NCI-H2081 (cell line): ENCODE measurements at places on chromosomes 3 and 15.

DNA sequence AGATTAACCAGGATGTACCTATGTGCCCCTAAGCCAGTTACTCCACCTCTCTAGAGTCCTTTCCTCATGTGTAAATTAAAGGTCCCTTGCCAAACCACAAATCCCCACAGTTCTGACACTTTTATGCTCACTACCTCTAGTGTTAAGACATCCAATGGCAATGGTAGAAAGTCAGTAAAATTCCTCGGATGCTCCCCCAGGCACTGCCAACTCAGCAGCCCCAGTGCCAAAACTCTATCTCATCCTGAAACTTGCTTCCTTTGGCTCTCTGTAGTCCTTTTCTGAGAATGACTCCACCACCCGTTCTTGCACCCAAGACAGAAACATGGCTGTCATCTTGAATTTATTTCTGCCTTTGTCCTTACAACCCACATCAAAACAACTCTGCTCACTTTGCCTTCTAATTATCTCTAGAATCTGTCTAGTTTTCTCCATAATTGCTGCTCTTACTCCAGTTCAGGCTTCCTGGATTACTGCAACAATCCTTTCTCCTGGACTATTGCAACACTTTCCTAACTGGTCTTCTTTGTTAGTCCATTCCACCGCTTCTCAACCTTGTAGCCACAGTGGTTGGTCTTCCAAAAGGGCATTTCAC is 41.6 kb downstream of the MB21D2 start:
- DNase-seq = no peak

- no peak for DNase-seq
Measured at GRCh38 chr3:32684029-32684799, 774 bp upstream of the CNOT10 start.

GRCh38 chr3:18010001-18010400 is 267.6 kb upstream of the TBC1D5 start:
- DNase-seq = no peak

DNA sequence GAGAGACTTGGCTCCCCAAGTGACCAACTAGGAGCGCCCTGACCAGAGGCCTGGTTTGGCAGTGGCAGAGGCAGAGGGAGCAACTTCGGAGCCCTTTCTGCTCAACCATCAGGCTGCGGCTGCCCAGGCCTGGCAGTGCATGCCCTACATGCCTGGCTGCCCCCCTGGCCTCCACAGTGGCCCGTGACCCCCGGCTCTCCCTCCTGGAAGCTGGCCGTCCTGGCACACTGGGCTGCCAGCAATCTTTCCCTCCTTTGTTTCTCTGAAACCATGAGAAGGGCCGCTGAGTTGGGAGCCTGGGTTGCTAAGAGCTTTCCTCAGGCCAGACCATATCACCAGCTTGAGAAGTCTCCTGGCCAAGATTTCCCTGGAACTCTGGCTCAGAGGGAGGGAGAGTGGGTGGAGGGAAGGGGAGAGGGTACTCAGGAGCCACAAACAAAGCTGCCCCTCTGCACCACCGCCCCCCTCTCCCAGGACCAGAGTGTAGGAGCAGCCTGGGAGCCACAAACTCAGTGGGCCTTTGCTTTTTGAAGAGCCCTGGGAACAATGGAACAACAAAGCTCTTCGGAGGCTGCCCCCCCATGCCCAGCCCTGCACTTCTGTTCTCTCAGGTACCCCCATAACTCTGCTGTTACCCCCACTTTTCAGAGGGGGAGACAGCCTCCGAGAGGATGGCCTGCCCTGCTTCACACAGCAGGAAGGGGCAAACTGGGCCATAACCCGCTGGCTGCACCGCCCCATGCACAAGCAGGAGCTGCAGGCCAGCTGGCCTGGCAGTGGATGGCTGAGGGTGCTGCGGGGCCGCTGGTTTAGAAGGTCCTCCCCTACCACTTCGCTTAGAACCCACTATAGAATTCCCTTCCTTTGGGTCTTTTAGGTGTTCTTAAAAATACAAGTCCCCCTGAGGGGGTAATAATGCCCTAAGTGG is 11.3 kb downstream of the CORO2B start:
- DNase-seq = no peak

- DNase-seq = peak; percentile 32
Measured at GRCh38 chr15:62365795-62366442, 200.8 kb upstream of the C2CD4B start.

GRCh38 chr3:112411425-112411824 is 78.5 kb downstream of the CD200 start:
- no peak for DNase-seq

DNA sequence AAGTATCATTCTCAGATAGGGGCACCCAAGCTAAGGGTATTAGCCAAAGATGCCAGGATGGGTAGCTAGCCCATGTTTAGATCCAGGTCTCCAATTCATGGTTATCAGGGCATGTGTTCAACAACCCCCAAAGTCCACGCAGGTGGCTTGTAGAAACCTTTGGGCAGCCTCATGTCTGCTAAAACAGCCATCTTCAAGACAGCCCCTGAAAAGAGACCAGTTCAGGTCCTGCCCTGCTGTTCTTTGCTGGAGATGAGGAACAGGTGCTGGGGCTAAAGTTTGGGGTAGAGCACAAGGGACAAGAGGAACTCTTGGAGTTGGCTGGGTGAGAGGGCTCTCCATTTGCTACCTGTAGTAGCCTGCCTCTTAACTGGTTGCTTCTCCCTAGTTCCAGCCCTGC is 4.6 kb downstream of the PPM1M start:
- no peak for DNase-seq

DNA sequence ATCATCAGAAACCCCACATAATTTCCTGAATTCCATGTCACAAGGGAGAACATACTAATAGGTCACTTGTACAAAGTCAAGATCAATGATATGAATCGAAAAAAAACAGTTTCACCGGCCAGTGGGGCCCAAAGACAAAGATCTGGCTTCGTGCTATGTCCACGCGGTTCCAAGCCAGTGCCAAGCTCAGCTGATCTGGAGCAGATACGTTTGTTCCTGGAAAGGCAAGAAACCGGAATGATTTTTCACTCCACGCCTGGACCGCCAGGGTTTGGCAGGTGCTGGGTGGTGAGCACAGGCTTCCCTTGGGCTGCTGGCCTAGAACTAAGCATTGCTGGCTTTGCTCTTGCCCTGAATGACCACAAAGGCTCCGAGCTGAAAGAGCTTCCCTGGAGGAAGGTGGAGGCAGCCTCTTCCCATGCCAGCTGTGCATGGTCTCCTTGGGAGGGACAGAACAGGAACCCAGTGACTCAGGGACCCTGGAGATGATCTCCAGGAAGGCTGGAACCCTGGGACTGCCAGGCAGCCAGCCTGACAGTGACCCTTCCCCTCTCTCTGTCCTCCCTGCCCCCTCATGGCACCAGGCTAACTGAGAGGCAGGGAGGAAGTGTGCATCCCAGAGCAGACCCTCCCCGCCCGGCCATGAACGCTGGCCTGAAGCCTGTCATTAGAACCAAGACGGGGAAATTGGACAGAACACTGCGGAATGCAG is 40.9 kb downstream of the TRPM1 start:
- no peak for DNase-seq

DNA sequence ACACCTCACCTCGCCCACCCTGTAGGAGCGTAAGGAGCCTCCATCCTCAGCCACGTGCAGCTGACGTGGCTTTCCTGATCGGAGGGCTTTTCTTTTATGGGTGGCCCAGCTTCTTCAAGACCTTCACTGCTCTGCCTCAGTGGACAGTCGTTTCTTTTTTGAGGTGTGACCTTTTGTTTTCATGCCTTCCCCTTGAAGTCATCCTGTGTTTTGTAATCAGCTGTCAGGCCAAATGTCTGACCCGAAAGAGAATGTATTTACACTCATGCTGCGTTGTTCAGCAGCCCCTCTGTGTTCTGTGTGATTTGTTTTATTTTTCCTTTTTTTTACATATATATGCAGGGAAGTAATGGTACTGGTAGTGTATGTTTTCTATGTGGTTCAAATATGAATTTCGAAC is 41.8 kb downstream of the CCK start:
- no peak for DNase-seq

GRCh38 chr15:82556315-82557035 is 16.2 kb upstream of the RPS17 start:
- no peak for DNase-seq

GRCh38 chr3:187375581-187375980 is 7.4 kb downstream of the RTP4 start:
- no peak for DNase-seq

- DNase-seq = no peak
Measured at GRCh38 chr3:15207836-15208504, 1.9 kb downstream of the CAPN7 start.

GRCh38 chr3:154583086-154583634 is 153.2 kb upstream of the GPR149 start:
- no peak for DNase-seq

DNA sequence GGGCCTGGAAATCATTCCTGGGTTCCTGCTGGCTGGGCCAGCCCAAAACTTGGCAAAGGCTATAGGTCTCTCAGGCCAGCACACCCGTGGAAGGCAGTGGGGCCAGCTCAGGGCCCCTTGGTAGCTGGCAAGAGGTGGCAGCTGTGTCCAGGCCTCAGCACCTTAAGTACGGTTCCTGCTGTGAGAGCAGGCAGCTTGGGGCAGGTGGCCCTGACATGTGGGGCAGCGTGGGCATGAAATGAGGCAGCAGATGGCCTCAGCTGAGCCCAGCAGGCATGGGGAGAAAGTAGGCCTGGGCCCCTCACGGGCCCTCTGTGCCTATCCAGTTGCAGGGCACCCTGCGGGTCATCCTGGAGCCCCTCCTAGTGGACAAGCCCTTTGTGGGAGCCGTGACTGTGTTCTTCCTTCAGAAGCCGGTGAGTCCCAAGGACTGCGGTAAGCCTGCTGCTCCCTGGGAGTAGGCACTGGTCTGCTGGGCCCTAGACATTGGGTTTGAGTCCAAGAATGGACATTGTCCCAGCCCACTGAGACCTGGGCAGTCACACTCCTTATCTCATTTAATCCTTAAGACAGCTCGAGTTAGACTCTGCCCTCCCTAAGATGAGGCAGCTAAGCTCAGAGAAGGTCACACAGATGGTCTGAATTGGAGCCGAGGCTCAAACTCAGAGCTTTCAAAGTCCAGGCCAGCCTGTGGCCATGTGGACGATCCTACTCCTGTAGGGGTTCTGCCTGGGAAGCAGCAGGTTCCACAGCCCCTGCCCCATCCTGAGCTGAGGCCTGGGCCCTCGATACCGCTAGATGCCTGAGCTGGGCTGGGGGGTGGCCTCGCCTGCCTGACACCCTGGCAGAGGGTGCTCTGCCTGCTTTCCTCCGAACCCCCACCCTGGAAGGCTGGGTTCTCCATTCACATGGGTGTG is 25.5 kb downstream of the ESYT3 start:
- DNase-seq = no peak

DNA sequence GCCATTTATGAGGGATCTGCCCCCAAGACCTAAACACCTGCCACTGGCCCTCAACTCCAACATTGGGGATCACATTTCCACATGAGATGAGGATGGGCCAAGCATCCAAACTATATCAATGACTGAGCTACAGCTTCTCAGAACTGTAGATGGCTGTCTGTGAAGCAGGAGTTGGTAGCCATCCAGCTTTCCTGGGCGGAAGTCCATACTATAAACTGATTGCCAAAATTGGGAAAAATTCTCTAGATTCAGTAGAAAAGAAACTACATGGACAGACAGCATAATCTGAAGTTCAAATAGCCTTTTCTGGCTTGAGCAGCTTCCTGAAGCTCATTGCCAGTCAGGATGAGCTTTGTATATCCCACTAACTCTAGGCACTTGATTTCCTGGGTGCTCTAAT is 214.7 kb upstream of the ZBTB20 start:
- DNase-seq = no peak

- DNase-seq = peak; percentile 26
Measured at GRCh38 chr3:114452256-114452655, 158.4 kb downstream of the TIGIT start.

DNA sequence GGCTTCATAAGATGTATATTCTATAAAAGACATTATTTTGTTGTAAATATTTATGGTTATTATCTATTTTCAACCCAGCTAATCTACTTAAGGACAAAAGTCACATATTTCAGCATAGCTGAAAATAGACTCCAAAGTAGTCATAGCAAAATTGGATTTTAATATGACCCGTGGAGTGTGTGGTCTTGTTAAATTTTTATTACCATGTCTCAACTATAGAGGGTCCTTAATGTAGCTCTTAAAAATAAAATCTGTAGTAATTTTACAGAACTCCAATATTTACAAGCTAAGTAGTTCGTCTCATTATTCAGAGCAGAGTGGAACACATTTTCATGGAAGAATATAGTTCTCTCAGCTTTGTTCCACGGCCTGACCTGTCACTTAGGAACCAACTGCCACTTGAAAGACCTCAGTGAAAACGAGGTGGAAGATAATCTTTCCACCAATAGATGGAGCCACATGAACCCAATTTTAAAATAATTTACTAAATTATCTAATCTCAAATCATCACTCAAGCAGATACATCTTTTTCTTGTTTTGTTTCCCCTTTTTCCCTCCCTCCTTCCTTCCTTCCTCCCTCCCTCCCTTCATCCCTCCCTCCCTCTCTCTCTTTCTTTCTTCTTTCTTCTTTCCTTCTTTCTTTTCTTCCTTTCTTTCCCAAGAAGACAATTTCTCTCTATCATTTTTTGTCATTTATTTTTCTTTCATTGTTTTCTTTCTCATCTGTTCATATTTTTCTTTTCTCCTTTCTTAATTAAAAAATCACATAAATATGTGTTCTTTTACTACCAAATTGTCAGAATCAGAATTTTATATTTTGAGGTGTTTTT is 97.2 kb downstream of the CLDN1 start:
- peak; percentile 16 for DNase-seq

- no peak for DNase-seq
Measured at GRCh38 chr3:133620066-133620784, 41.5 kb downstream of the TOPBP1 start.

GRCh38 chr15:95405447-95405846 is 925.1 kb upstream of the NR2F2 start:
- DNase-seq = no peak
